SJSA1 (cell line): ENCODE measurements at places on chromosomes 3 and 15. TPM values are rescaled to one million over a fixed set of nuclear protein-coding genes. Genes with fewer than 3 reads are reported as not detected.

GRCh38 chr15:94667109-94667508 lies 435.7 kb downstream of the MCTP2 start:
- DNase-seq: no peak

DNA sequence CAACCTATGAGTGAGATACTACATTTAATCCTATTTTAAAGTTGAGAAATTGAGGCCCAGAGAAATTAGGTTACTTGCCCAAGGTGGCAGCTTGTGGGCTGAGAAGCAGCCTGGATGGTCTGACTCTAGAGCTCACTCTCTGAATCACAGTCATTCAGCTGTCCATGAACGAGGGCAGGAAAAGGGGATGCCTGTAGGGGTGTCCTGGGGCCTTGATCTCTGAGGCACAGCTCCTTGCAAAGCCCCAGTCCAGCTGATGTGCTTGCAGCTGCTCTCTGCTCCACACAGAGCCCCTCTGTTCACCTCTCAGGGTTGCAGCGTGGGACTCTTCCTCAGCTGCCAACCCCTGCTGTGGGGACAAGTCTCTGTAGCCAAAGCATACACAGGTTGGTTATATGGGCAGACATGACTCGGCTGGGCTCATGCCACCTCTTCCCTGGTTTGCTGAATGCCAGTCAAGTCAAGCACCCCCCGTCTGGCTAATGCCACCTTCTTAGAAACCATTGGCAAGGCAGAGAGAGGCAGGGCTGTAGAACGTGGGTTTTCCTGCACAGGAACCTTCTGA lies 56.8 kb downstream of the GASK1A start:
- no peak for DNase-seq

The PAK6 gene
- 0.05 and 0.09 TPM in 2 replicates for total RNA-seq

DNA sequence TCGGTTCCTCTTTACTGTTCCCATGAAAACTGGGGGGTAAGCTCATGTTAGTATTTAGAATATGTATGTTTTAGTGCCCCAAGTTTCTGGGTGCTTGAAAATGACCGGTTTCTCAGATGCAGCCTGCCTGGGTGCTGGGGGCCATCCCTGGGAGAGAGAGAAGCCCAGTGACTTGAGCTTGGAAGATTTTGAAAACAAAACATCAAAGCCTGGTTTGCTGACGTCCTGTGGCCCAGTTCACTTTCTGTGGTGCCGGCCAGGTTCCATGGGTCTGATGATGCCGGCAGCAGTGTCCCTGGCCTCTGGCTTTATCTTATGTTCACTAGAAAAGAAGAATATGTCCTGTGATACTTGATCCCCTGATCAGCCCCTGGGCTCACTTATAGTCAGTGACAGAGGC lies 17.1 kb downstream of the APBA2 start:
- DNase-seq: no peak

DNA sequence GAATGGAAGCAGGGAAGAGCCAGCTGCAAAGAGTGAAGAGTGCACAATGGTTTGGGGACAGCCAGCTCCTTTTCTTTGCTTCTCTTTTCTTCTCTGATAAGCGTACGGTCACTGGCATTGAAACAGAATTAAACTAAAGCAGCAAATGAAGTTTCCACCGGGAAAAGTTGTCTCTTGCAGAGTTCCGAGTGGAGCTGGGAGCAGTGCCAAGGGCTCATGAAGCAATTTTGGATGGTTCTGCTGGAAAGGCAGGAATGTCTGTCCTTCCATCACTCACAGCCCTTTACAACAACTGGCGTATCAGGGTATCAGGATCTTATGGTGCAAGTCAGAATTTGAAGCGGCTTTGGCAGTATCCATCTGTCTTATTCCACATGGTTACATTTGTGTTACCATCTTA lies 1042.9 kb downstream of the NTRK3 start:
- no peak for DNase-seq
